ENCODE measurements at places on chromosomes 6 and 20. TPM values are rescaled to one million over a fixed set of nuclear protein-coding genes. Genes with fewer than 3 reads are reported as not detected.

DNA sequence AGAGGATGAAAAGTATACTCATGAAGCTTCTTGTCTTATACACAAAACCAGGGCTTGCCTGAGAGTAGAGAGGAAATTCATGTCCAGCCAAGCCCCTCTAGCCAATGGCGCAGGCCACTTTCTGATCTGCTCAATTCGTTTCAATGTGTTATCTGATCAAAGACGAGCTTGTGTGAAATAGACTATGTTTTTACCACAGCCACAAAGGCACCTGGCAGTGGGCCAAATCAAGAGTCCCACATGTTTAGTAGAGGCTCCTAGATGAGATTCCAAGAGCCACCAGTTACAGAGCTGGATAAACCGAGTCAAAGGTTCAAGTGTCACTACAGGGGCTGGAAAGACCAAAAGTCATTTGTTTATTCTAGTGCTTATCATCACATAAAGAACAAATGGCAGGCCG lies 34.9 kb downstream of the GPLD1 start:
- DNase-seq = no peak

DNA sequence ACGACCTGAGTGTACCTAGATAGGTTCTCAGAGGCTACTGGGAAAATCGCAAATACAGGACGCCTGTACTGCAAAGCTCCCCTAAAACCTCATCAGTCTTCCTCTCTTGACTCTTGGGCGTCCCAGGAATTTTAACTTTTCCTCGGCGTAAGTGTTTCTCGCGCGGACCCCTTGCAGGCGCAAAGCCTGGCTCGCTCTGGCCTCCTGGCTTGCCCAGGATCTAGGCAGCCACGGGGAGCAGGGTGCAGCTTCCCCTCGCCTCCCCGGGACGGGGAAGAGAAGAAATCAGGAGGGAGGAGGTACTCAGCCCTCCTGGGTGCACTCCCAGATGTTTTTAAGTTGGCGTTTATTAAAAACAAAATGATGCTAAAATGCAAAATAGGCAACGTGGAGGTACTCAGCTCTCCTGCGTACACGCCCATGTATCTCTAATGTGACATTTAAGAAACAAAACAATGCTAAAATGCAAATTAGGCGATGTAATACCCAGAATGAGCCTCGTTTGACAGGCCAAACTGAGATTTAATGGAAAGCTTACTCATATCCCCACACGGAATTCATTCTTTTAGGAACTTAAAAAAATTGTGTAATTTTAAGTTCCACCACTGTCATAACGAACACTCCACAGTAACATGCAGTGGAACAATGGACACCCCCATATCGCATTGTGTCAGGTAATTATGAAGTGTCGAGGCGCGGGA lies 1.6 kb upstream of the SOBP start:
- DNase-seq = no peak

GGTLC1 gene
- total RNA-seq = not detected

SLC22A23 gene
- 0.11 TPM for total RNA-seq

HCK gene
- not detected for total RNA-seq

DNA sequence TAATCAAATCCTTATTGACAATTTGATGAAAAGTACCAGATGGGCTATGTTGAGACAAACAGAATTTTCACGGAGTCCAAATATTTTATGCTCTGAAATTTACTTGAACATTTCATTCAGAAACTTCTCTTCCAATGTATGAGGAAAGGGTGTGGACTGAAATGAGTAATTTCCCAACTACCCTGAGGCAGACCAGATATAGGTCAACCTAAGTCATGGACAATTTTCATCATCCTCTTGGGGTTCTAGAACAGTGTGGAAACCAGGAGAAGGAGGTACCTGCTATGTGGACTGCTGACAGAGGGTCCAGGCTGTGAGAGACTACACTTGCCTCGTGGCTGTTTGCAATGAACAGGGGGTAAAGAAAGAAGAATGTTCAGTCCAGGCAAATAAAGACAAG lies 323.0 kb downstream of the ESR1 start:
- no peak for DNase-seq

GRCh38 chr6:23424584-23424983 lies 701.4 kb upstream of the NRSN1 start:
- no peak for DNase-seq

- DNase-seq = no peak
Measured at GRCh38 chr6:136549300-136550044, 750 bp downstream of the MAP7 start.

DNA sequence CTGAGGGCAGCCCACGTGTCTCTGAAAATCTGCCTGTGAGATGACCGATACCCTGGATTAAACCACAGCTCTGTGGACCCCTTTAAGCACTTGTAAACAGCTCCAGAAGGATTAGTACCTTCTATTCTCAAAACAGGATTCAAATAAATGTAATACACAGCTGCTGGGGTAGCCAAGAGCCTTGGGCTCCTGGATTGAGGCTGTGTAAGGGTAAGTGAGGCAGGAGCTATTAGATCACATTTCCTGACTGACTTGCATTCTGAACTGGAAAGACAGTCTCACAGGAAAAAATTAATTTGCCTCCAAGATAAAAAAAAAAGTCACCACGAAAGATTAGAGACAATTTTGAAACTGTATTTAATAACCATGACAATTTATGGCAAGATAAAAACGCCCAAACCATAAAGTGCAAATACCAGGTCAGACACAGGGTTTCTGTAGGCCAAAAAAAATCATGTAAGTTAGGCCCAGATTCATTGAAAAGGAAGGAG lies 78.0 kb downstream of the TRMT11 start:
- no peak for DNase-seq

- no peak for DNase-seq
Measured at GRCh38 chr20:25508083-25508770, 77.1 kb downstream of the NINL start.

SALL4 gene
- not detected for total RNA-seq

AGER gene
- total RNA-seq = 29.7 TPM

DNA sequence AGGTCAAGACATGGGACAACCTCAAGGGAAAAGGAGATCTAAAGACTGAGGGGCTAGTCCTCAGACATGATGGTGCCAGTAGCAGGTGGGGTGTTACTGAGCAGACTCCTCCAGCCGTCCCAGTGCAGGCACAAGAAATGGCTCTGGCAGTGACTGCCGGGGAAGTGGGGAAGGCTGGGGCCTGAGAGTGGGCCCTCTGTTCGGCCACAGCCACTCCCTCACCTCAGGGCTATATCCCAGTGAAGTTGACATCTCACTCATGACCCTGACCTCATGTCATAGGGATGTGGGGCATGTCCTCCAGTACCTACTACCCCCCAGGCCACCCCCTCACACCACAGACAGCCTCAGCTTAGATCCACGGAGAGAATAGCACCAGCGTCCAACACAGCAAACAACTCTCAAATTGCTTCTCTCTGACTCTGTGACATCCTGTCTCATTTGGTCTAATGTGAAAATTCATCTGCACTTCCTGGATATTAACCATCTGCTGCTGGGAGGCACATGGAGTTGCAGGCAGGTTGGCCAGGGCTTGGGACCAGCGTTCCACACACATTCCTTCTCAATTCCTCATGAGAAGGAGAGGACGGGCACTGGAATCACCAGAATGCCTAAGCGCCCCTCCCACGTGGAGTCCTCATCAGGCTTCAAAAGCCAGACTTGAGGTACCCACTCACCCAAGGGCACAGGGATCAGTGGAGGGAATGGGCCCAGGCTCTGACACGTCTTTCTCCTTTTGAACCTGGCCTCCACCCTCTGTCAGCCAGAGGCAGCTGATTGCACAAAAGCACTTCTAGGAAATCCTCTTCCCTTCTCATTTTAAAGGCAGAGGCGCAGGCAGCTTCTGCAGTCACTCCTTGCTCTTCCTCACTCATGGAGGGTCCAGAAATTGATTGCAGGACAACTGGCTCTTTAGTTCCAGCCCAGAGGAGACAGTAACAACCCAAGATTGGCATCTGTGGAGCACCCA lies 163.6 kb upstream of the CST7 start:
- no peak for DNase-seq

GRCh38 chr20:48431653-48432493 lies 395.9 kb downstream of the PREX1 start:
- DNase-seq = no peak

PPP1R16B gene
- 119 TPM for total RNA-seq

GRCh38 chr20:37901240-37901639 lies 1.7 kb upstream of the VSTM2L start:
- no peak for DNase-seq

HLA-DMB gene
- 17.8 TPM for total RNA-seq

DNA sequence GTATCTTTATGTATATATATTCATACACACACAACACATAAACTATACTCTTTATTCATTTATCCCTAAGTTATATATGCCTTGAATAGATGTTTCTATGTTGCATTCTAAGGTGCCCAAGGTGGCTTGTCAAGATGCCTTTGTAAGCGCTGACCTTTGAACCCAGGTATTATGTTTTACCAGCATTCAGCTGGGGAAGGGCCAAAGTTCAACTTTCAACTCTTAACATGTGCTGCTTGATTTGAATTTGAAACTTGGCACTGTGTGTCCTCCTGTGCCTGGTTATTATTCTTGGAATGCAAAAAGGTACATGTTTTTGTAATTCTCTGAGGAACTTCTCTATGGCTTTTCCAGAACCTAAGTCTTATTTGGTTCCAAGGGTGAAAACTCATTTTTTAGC lies 146.5 kb downstream of the EDN1 start:
- DNase-seq = no peak

- DNase-seq = no peak
Measured at GRCh38 chr6:12814015-12814414, 97.4 kb downstream of the PHACTR1 start.

DDO gene
- total RNA-seq = not detected

DNA sequence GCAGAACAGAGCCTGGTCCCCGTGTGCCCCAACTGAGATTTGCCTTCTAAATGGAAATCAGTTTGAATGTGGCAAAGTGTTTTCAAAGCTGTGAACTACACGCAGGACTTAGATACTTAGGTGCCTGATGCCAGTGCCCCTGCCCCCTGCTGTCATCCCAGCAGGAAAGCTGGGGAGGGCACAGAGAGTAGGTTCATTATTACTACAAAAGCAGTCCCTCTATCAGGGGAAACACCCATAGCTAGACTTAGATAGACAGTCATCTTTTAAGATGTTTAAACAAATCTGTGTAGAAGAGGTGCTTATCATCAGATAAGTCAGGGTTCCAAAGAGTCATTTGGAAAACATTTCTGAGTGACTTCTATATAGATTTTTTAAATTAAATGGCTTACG lies 155.0 kb upstream of the SNX9 start:
- no peak for DNase-seq

POU3F2 gene
- total RNA-seq = not detected

ARMC12 gene
- total RNA-seq = not detected

DNA sequence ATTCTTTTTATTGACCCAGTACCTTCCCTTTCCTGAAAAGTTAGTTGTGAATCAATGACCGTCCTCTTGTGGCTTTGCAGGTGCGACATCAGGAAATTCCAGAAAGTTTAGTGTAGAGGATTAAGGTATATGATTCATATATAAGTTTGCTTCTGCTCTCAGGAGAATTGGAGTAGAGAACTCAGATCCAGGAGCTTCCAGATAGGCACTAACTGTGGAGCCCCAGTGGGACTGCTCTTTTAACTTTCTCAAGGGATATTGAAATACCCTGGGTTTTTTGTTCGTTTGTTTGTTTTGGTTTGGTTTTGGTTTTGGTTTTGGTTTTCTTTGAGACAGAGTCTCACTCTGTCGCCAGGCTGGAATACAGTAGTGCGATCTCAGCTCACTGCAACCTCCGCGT lies 9.5 kb downstream of the TAAR2 start:
- no peak for DNase-seq

VWA7 gene
- 1.4 TPM for total RNA-seq

ASIP gene
- not detected for total RNA-seq

GRCh38 chr6:7247179-7247456 lies 65.9 kb downstream of the SSR1 start:
- DNase-seq = no peak

DNA sequence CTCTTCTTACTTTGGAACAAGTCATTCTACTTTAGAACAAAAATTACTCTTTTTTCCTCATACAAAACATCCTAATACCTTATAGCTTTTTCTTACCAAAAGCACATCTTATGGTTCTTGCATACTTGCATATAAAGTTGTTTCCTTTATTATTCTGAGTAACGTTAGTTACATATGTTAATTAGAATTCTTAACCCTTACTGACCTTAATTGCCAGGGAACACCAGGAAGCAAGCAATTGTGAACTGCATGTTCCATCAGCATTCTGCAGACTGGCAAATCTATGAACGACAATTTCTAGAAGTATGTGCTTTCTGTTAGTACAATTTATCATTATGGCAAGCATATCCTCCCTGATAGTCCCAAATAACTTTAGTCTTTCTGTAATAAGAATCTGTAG lies 831.0 kb downstream of the C6orf118 start:
- no peak for DNase-seq

All from natural killer cell treated with Interleukin-12 subunit alpha and Interleukin-12 subunit beta and Interleukin-15 and Interleukin-18, amount 100 ng/mL, for 72 hours (primary cell).